ENCODE measurements at places on chromosomes 2 and 18. TPM values are rescaled to one million over a fixed set of nuclear protein-coding genes. Genes with fewer than 3 reads are reported as not detected.

The GPATCH11 gene
- total RNA-seq, result 3.7 TPM

The PLCL1 gene
- under 0.01 TPM for total RNA-seq

GRCh38 chr2:133039531-133039930, 369.5 kb upstream of the LYPD1 start:
- DNase-seq, result no peak

- DNase-seq, result no peak
Measured at GRCh38 chr2:105882920-105883435, 138.3 kb downstream of the NCK2 start.
